ENCODE measurements at places on chromosomes 5 and 9.
A peak's percentile ranks its signal among the peaks of the same experiment; 100 is the strongest.

- no peak for DNase-seq
These were observed 256.7 kb downstream of the ARRDC3 start for GRCh38 chr5:91126448-91126847.

DNA sequence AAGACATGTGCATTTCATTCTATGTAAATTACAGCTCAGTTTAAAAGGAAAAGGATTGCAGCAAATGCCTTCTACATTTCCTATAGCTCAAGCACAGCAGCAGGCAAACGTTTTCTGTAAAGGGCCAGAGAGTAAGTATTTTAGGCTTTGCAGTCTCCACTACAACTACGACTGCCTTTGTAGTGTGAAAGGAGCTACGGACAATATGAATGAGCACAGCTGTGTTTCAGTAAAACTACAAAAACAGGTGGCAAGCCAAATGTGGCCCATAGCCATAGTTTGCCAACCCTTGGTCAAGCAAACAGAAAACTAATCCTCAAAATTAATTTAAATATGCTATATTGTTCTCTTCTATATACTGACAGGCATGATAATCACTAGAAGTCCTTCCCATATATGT is 7.2 kb downstream of the PTBP3 start:
- no peak for DNase-seq

DNA sequence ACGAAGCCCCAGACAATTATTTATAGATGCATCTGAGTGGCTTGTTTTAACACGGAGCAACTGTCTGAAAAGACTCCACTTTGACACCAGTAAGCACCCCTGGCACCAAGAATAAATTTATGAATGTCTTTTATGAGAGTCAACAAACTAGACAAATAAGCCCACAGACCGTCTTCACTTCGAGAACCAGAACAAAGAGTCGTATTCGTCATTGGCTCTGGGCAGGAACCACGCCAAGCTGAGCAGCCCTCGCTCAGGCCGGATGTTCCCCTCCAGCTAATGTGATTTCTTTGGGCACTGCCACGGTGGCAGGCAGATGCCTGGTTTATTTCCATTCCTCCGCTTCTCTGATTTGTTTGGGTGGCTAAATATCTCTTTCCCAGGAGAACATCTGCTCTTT is 91.9 kb upstream of the STC2 start:
- DNase-seq, result no peak

GRCh38 chr5:158736150-158736870 is 363.4 kb downstream of the EBF1 start:
- DNase-seq, result no peak

DNA sequence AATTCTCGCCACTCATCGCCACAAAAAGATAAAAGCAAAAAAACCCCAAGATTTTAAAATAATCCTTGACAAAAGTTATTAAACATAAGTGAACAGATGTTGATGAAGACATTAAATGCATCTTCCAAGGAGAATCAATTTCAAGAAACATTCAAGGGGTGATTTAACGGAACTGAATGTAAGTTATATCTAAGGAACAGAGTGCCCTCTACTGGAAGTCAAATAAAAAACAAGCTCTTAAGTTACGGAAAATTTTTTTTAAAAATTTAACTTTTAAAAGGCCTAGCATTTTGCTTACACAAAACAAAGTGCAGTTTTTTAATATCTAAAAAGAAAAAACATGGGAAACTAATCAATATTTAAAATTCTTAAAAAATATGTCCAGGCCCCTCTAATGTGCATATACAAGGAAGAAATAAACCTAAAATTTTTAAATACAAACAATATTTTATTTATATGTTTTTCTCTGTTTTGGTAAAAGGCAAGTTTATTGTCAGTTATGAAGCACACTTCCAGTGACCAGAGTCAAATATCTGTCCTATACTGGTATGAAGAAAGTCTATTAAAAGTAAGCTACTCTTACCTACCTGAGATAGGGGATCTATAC is 28.0 kb downstream of the TEX10 start:
- DNase-seq, result no peak

DNA sequence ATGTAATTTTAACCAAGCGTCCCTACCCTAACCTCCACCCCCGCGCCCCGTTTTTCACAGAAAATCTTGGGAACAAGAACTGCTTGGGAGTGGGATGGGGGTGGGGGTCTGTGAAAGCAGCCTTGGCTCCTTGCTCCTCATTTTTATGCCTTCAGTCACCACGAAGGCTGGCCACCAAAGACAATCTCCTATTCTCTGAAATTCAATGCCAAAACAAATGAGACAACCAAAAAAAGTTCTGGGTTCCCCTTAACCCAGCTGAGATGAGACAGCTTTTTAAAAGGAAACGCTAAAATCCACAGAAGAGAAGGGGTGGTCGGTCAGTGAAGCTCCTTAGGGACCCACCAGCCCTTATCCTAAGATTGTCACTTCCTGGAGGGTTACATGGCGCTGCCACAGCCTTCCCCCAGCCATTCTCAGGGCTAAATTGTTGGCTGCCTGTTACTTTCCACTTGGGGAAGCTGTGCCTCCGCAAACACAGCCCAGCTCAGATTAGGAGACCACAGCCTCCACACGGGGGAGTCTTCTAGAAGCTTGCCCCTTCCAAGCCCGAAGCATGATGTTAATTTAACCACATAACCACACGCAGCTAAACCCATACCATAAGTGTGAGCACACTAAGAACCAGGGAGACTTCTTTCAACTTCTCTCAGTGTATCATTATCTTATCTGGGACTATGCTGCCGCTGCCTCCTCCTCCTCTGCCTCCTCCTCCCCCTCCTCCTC is 136.3 kb downstream of the FOXD1 start:
- peak; percentile 20 for DNase-seq

DNA sequence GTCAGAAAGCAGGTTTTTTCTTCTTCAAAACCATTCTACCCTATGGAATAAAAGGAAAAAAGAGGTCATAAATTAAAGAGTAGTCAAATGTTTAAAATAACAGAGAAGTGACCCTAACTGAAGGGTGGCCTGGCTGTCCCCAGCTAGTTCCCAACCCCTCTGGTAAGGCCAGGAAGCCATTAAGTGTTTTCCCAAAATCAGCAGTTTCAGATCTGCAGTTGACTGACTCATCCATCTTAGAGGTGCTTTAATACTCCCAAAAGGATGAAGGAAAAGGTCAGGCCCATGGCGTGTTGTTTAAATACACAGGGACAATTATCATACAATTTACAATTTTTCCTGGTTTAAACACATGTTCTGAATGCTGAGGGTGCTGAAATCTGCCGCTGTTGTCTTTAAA is 47.9 kb upstream of the TBC1D9B start:
- DNase-seq, result no peak

DNA sequence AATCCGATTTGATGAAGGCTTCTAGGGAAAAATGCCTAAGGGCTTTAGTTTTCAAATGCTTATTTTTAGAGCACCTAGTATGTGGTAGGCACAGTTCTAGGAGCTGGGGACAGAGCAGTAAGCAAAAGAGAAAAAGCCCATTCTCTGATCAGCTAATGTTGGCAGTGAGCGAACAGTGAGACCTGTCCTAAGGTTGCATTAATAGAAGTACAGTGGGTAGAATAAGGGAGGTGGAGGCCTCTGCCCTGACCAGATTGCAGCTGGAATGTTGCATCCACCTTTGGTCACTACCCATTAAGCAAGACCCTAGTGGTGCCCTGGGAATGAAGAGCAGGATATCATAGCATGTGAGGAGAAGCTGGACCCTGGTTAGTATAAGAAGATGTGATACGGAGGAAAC is 20.1 kb downstream of the IL9 start:
- no peak for DNase-seq

- DNase-seq, result no peak
These were observed 171.2 kb downstream of the CCDC171 start for GRCh38 chr9:15724016-15724415.

- DNase-seq, result no peak
These were observed 134.1 kb downstream of the PAPPA start for GRCh38 chr9:116287721-116288120.

GRCh38 chr5:169850409-169850808 is 129.9 kb downstream of the INSYN2B start:
- DNase-seq, result no peak

GRCh38 chr9:7164440-7165330 is 406.9 kb downstream of the KDM4C start:
- DNase-seq, result no peak

GRCh38 chr9:129868023-129868871 is 33.0 kb downstream of the USP20 start:
- no peak for DNase-seq

DNA sequence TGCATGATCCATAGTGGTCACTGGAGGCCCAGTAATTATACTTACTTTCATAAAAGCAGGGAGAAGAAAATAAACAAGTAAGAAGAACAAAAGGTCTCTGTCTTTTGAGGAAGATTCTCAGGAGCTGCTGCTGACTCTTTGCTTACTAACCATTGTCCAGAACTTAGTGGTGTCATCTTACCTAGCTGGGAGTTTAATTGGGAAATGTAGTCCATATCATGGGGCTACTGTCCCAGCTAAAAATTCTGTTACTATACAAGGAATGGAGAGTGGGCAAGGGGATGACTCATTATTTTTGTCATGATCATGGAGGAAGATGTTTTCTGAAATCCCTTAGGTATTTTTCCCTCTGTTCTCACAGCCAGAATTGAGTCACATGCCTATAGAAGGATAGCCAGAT is 639.3 kb downstream of the MTRR start:
- DNase-seq, result no peak

- no peak for DNase-seq
These were observed 201.5 kb downstream of the AUH start for GRCh38 chr9:91160181-91160580.

DNA sequence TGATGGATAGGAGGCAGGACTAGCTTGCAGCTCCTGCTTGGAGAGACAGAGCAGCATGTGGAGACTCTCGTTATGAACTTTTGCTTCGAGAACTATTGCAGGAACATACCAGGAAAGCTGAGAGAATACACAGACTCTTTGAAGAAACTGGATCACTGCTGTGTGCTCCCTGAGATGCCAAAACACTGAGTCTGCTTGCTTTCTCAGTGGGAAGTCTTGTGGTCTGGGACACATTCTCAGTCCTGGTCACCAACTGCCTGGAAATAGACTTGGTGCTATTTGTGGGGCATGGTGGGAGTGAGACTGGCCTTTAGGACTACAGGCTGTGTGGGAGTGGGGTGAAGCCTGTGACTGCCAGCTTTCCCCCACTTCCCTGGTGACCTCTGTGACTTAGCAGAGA is 252.6 kb downstream of the MED10 start:
- DNase-seq, result no peak

DNA sequence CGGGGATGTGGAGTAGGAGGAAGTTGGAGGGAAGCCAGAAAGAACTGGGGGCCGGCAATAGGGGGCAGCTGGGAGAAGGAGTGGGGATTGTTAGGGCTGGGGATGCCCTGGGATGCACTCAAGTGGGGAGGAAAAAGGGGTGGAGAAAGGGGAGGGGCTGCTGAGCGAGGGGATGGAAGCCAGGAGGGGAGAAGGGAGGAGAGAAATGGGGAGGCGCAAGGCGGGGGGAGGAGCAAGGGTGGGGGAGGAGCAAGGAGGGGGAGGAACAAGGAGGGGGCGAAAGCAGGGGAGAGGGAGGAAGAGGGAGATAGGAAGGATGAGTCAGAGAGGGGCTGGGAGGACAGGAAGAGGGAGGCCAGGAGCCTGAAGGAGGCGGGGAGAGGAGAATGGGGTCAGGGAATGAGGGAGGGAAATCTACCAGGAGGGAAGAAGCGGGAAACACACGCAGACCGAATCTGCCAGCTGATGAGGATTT is 1.6 kb downstream of the IRX4 start:
- no peak for DNase-seq

DNA sequence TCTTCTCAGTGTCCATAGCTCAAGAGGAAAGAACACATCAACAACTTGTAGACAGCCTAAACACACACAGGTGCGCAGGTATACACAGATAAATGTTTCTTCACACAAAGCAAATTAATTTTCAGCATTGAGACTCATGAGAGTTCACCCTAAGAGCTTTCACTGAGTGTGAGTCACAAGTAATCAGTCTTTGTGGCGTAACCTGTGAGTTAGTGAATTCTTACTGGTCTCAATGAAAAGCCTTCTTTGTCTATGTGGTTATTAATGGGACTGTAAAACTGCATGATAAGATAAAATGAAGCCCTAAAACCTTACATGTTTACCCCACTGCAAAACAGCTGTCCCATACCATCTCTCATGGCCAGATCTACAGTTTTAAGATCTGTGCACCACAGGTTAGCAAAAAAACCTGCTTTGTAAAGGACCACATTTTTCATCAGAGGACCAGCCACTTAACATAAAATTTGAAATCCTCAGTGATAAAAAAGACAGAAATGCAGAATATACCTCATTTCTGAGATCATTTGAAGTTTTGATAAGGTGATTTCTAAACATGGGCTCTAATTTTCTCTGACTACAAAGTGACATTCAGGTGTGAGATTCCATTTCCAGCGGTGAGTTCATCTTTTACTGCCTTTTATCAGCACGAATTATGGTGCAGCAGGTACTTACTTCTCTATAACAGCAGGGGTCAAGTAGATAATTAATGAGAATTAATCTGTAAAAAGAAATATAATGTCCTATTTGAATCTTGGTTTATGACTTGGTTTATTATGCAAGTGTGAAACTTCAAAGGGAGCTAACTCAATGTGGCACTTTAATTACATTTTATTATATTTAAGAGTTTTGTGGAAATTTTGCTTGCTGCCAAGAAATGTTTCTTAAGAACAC is 335.7 kb upstream of the PIK3R1 start:
- DNase-seq, result no peak

DNA sequence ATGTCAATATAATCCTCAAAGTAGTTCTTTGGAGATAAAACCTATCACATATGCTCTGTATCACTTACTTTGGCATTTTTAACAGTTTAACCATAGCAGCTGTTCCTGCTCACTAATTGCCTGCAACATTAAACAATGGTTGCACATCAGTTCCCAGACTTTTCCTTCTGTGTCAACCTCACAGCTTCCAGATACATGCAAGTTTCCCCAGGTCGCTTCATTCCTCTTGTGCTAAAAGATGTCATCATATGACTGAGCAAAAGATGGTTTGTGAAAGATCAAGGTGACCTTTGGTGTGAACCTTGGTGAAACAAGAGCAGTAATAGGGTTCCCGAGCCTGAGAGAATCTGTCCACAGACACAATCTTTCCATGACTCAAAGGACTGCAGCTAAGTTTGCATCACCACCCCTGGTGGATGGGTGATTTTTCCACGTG is 500.4 kb upstream of the PAPPA start:
- no peak for DNase-seq
